ENCODE measurements at places on chromosomes 6 and 20. TPM values are rescaled to one million over a fixed set of nuclear protein-coding genes. Genes with fewer than 3 reads are reported as not detected.

EBF4 gene
- 0.99 TPM for total RNA-seq

PYGB gene
- total RNA-seq: 29.3 TPM

GRCh38 chr6:10854922-10855632, 16.7 kb upstream of the MAK start:
- no peak for DNase-seq

- DNase-seq: no peak
Measured at GRCh38 chr6:108587258-108588059, 26.7 kb downstream of the FOXO3 start.

DNA sequence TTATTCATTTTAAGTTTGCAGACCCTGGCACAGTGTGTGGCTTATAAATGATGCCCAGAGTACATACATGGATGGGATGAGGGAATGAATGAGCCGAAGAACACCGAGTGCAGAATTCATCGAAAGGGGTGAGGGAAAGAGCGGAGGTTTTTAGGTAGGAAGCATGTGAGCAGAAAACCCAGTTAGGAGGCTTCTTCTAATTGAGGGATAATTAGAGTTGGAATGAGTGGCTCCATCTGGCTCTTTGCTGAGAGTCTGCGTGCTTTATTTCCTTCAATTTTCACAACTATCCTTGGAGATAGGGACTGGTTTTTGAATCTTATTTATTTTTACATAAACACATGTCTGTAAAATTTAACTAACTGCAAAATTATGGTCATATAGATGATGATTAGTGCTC, 150.7 kb downstream of the DOK5 start:
- DNase-seq: no peak

DNA sequence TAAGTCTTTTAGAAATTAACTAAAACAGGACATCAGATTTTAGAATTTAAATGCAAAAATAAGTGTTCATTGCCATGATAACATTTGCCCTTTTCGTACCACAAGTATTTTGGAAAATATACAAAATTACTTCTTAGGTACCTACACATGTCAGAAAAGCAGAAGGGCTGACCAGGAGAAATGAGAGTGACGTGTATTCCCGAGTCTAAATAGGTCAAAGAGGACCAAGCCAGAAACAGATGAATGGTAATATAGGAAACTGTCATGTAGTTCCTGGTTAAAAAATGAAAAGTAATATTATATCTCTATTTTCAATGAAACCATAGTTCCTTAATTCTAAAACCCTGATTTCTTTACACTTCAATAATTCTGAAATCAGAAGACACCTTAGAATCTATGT, 126.2 kb downstream of the IPCEF1 start:
- no peak for DNase-seq
